ENCODE measurements at places on chromosomes 11 and 22. TPM values are rescaled to one million over a fixed set of nuclear protein-coding genes. Genes with fewer than 3 reads are reported as not detected.

DNA sequence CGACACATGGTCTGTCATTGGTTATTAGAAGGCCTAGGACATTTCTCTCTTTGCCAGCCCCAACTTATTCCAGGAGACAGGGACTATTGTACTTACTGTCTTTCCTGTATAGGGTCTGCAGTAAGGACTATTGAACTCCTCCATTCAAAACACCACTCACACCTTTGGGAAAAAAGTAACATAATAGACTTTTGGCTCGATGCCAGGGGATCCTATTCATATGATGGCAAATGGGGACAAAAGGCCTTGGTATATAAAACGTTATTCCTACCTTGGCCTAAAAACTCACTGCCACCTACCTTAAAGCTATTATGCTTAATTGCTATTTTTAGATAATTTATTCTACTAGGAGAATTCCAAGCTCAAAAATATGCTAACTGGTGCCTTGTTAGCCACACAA, 6.3 kb upstream of the NDUFC2 start:
- no peaks in the 10 kb centered on the region for H3K27me3 ChIP-seq
- no peak overlapping the region for H3K27ac ChIP-seq
- no peaks in the 10 kb centered on the region for H3K36me3 ChIP-seq
- peaks cover 11% of the 10 kb centered on the region for H3K4me1 ChIP-seq
- no peak for DNase-seq

DNA sequence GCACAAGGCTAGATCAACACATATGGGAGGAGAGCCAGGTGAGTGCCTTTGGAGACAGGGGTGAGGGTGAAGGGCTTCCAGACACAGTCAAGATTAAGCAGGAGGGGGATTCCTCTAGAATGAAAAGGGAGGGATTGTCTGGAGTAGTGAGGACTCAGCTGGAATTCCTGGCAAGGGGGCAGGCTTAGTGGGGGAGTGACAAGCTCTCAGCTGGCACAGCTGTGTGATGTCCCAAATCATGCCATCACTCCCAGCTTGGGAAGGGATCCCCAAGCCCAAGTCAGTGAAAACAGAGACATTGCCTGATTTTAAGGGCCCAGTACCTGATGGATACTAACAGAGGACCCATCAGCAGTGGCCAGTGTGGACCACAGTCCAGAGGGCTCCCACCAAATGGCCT, 119.0 kb downstream of the MPPED2 start:
- H3K4me1 ChIP-seq, result no peaks in the 10 kb centered on the region
- DNase-seq, result no peak
- peaks cover 1% of the 10 kb centered on the region for H3K27me3 ChIP-seq
- H3K4me3 ChIP-seq, result no peak overlapping the region
- H3K36me3 ChIP-seq, result no peaks in the 10 kb centered on the region
- no peak overlapping the region for H3K27ac ChIP-seq

DNA sequence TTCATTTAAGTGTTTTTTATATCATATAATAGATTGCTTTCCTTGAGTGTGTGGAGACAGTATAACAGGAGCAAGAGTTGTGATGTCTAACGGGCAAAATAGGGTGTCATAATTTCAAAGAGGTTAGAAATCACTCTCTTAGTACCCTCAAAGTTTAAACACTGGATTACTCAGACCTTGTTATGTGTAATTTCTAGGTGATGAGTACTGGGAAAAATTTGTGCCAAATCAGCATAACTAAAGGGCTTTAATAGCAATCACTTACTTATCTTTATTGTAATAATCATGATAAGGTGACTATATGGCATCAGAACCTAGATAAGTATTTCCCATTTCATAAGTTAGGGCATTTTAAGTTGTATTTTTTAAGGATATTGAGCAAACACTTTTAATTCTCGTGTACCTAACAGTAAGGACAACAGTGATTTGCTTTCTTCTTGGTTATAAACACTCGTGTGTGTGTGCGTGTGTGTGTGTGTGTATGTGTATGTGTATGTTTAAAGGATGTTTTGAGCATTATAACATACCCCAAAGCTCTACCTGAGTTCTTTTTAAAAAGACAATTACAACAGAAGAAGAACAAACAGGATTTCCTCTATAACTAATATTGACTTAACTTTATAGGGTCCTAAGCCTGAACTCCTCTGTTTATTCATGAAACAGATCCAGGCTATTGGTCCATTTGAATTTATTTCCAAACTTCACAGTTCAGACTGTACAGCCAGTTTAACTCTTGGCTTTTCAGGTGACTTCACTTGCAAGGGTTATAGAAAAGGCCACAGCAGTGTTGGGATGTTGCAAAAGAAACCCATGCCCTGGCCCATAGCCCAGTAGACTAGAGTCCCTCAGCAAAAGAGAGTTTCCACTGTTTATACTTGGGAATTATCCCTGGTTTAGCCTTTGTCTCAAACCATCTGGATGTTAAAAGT, 23.7 kb upstream of the PDE3B start:
- no peak for DNase-seq
- H3K36me3 ChIP-seq, result peaks cover 59% of the 10 kb centered on the region
- no peak overlapping the region for H3K4me3 ChIP-seq
- no peak overlapping the region for H3K27ac ChIP-seq

DNA sequence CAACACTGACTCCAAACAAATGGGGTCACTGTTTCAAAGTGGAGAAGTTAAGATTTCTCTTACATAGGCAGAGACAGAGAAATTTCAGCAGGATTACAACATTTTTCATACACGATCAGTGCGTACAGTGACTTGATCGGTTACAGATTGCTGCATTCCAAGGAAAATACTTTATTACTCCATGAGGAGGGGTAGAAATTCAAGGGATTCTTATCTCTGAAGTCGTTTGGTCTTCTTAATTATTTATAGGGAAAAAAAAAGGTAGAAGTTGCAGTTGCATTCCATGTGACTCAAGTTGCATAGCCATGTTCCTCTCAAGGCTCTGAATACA, 10.7 kb upstream of the SMIM38 start:
- peaks cover 6% of the 10 kb centered on the region for H3K36me3 ChIP-seq
- H3K4me1 ChIP-seq, result peaks cover 15% of the 10 kb centered on the region
- H3K27me3 ChIP-seq, result peaks cover 4% of the 10 kb centered on the region
- H3K27ac ChIP-seq, result no peak overlapping the region

DNA sequence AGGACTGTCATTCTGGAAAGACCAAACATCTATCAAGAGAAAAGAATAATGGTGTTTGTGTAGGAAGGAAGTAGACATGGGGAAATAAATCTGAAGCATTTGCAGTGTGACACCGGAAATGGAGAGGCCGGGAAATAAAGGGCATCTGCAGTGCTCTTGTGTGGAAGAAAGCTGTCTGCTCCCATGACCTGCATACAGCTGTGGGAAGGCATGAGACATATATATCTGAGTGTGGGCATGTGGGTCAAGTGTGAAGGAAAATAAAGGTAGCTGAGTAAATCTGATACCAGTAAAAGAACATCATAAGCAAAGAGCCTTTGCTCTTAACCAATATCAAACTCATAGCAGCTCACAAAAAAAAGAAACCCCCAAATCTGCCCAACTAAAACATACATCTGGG, 72.1 kb upstream of the OR5AK2 start:
- H3K36me3 ChIP-seq, result no peaks in the 10 kb centered on the region
- H3K4me3 ChIP-seq, result no peak overlapping the region
- H3K4me1 ChIP-seq, result peaks cover 7% of the 10 kb centered on the region

GRCh38 chr11:65680192-65680743, 17.6 kb upstream of the RELA start:
- H3K27me3 ChIP-seq, result peaks cover 13% of the 10 kb centered on the region
- H3K4me1 ChIP-seq, result no peaks in the 10 kb centered on the region
- DNase-seq, result no peak
- no peak overlapping the region for H3K4me3 ChIP-seq

GRCh38 chr11:105740164-105740903, 130.5 kb downstream of the GRIA4 start:
- H3K36me3 ChIP-seq, result no peaks in the 10 kb centered on the region
- DNase-seq, result no peak
- H3K27ac ChIP-seq, result no peak overlapping the region
- no peaks in the 10 kb centered on the region for H3K27me3 ChIP-seq

DNA sequence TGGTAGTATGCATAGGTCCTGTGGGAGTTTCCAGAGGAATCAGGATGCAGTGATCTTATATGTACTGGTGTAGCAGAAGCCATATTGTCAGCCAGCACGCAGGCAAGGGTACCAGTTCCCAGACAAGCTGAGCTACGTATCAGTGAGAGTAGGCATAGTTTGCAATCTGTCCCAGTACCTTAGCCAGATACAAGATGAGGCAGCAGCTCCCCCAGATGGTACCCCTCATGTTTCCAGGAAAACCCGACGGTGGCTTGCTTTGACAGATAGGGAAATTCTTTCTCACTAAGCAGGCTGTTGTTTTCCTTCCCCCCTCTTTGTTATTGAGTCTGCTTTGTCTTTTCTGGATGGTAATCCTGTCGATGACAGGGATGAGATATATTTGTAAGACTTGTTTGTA, 109.7 kb upstream of the RRM1 start:
- H3K4me1 ChIP-seq, result peaks cover 76% of the 10 kb centered on the region
- H3K4me3 ChIP-seq, result no peak overlapping the region
- no peaks in the 10 kb centered on the region for H3K27me3 ChIP-seq
- H3K27ac ChIP-seq, result peak overlapping the region; percentile 59
- H3K36me3 ChIP-seq, result peaks cover 19% of the 10 kb centered on the region

DNA sequence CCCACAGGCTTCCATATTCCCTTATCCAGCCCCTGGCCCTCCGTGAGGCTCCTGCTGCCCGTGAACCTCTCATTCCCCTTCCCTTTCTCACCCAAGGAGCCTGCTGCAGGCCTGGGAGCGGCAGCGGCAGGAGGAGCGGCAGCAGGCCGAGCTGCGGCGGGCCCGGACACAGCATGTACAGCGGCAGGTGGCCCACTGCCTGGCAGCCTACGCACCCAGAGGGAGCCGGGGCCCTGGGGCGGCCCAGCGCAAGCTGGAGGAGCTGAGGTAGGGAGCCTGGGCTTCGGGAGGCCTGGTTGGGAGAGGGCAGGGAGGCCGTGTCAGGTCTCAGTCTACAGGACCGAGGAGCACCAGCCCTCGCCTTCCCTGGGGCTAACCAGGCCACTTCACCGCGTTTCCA, 8.1 kb upstream of the SART1 start:
- DNase-seq, result no peak
- H3K27me3 ChIP-seq, result peaks cover 7% of the 10 kb centered on the region
- H3K4me1 ChIP-seq, result peaks cover 15% of the 10 kb centered on the region
- H3K4me3 ChIP-seq, result no peak overlapping the region
- H3K27ac ChIP-seq, result no peak overlapping the region

Gene CHRM1
- not detected for total RNA-seq

Gene SEC14L2
- 25.6 TPM for total RNA-seq

Gene A4GALT
- not detected for total RNA-seq

Gene GPHA2
- total RNA-seq, result not detected

Gene RAB38
- total RNA-seq, result 2.0 TPM

Gene SLC5A4
- not detected for total RNA-seq

Gene DDI1
- not detected for total RNA-seq
